ENCODE measurements at places on chromosomes 3 and 15.
A peak's percentile ranks its signal among the peaks of the same experiment; 100 is the strongest.

GRCh38 chr15:39239562-39239961, 341.3 kb upstream of the THBS1 start:
- no peak for DNase-seq

DNA sequence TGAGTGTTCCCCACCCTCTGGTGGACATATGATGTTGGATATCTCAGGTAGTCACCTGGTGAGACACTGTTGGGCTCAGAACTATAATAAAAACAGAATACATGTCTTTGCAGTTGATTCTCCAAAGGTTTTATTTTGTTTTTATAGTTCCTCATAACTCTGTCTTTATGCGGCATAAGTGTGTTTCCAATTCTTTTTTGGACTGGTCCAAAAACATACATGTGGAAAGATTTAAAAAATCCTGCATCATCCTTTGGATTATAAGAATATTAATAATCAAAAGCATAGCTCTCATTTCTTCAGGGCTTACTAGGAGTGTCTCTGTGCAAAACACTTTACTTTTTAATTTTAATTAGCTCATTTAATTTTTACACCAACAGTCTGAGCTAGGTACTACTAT, 71.0 kb upstream of the ANKRD34C start:
- no peak for DNase-seq

DNA sequence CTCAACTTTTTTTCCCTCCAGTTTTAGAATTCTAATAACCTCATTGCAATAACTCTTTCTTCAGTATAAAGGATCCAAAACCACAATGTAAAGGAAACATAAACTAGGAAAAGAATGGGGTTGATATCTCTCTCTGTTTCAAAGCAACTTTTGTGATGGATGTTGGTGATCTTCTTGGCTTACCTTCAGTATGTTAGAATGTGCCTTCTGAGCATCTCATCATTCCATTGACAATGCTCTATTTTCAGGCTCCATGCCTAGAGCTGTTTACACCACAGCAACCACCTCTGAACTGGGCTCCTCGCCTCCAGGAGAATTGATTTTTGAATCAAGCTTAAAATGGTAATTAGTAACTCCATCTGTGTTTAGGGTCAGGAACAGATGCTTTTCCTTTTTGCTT, 6.6 kb downstream of the NLGN1 start:
- no peak for DNase-seq

- no peak for DNase-seq
Observed at GRCh38 chr3:151964743-151965142, 91.3 kb downstream of the SUCNR1 start.

DNA sequence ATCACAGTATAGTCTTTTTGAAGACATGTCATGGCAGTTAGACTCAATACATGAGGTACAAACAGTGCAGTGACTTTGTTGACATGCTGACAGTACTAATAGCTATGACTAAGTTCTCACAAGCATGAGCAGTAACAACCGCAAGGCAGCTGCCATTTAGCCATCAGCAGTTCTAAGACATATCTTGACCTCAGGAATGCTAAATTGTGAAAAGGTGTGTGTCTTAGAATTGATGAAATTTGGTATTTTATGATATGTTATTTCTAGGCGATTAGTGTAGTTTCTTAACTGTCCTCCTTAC, 60.7 kb upstream of the FURIN start:
- no peak for DNase-seq

- no peak for DNase-seq
Observed at GRCh38 chr3:160879859-160880258, 123.8 kb downstream of the PPM1L start.

DNA sequence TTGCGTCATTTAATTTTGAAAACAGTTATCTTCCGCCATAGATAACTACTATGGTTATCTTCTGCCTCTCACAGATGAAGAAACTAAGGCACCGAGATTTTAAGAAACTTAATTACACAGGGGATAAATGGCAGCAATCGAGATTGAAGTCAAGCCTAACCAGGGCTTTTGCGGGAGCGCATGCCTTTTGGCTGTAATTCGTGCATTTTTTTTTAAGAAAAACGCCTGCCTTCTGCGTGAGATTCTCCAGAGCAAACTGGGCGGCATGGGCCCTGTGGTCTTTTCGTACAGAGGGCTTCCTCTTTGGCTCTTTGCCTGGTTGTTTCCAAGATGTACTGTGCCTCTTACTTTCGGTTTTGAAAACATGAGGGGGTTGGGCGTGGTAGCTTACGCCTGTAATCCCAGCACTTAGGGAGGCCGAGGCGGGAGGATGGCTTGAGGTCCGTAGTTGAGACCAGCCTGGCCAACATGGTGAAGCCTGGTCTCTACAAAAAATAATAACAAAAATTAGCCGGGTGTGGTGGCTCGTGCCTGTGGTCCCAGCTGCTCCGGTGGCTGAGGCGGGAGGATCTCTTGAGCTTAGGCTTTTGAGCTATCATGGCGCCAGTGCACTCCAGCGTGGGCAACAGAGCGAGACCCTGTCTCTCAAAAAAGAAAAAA, 1.2 kb downstream of the B2M start:
- DNase-seq, result peak; percentile 20

GRCh38 chr15:72173401-72173800, 24.2 kb downstream of the GRAMD2A start:
- DNase-seq, result no peak

DNA sequence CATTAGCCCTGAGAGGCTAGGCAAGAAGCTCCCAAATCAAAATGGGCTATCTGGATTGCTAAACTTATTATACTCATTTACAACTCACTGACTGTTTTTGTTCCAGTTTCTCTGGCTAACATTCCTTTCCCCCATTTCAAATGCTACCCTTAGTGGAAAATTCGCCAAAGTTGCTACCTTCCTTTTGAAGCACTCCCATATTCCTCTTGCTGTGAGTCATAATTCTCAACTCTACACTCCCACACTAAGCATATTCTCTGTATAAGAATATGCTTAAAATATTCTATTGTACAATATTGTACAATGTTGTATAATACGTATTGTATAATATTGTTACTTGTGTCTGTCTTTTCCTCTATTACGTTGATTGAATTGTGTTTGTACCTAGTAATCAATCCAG, 398.6 kb downstream of the PYDC2 start:
- no peak for DNase-seq

DNA sequence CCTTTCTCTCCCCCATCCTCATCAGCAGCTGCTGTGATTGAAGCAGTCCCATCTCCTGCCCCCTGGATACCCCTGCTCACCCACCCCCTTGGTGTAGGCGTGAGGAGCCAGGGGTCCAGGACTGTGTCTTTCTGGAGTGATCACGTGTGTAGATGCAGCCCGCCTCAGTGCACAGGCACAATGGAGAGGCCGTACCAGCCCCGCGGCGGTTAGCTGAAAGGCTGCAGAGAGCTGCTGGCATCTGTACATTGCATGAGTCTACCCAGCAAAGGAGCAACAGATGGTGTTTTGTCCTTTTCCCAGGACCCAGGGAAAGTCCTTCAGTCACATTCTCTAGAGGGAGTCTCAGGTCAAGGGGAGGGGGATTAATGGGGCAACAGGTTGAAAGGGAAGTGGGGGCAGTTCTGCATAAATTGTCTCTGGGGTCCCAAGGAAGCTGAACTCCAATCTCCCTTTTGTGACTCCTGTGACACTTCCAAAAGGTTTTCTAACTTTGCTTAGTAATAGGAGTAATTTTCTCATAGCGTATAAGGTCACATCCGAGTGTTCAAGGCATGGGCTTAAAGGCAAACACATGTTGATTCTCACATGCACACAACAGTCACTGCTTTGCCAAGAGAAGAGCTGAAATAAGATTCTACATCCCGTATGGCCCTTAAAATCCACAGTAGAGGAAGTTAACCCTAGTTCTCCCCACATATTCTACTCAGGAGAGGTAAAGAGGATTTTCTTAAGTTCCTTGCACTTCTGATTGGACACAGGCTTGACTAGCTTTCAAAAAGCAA, 7.1 kb downstream of the CSPG5 start:
- peak; percentile 39 for DNase-seq

DNA sequence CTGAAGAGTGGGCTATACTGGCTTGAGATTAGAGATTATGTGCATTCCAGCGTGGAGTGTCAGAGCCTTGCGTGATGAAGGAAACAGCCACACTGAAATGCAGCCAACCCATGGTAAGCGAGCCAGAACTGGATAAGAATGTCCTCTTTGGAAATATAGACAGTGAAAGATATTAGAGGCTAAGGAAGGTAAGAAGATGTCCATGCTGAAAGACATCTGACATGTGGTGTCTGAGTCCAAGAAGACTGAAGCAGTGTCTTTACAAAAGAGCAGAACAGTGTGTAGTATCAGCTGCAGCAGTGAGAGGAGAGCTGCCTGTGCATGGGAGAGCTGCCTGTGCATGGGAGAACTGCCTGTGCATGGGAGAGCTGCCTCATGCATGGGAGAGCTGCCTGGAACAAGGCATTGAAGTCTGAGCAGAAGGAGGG, 672.2 kb downstream of the DIPK2A start:
- no peak for DNase-seq

GRCh38 chr3:171157980-171158379, 131.5 kb upstream of the SLC2A2 start:
- DNase-seq, result no peak

- DNase-seq, result no peak
Observed at GRCh38 chr15:69557707-69558409, 105.2 kb downstream of the RPLP1 start.

- no peak for DNase-seq
Observed at GRCh38 chr3:102668247-102668646, 233.4 kb downstream of the ZPLD1 start.

GRCh38 chr15:75994220-75994619, 18.0 kb downstream of the NRG4 start:
- DNase-seq, result no peak

DNA sequence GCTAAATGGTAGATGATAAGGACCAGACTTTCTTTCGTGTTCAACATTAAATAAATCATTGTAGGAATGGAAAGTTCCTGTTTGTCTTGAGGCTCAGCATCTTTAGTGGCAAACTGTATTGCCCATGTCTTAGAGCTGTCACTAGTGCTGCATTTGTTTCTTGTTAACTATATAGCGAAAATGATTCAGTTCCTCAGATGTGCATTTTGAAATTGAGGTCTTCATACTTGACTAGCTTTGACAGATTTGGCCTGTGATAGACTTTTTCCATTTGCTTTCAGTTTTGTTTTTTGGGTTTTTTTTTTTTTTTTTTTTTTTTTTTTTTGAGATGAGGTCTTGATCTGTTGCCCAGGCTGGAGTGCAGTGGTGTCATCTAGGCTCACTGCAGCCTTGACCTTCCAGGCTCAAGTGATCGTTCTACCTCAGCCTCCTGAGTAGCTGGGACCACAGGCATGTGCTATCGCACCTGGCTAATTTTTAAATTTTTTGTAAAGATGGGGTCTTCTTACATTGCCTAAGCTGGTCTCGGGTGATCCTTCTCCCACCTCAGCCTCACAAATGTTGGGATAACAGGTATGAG, 9.5 kb upstream of the RPLP1 start:
- no peak for DNase-seq

DNA sequence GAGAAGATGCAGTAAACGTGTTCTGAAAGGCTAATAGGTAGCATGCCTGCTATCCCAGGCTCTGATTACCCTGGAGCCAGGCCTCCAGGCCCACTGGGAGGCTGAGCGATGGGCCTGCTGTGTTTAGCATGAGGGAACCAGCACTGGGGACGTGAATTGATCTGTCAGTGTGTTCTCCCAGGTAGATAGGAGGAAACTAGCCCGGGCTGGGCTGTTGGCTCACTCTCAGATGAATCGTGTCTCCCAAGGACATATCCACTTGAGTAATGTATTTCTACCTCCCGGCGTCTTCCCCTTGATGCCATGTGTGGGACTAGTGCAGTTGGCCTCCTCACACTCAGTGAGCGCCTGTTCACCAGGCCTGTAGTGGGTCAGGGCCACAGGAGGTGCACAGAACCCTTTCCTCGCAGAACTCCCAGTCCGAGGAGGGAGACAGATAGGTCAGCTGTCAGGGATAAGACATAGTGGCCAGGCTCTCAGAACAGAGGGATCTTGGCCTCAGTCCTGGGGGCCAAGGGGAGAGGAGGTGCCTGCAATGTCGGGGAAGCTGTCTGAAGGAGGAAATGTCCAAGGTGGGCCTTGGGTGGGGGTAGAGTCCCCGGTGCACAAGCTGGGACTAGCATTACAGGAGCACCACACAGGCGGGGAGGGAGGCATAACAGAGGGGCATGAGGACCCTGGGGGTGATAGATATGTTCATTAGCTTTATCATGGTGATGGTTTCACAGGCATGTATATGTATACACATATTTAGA, 111.7 kb downstream of the DNAJB8 start:
- no peak for DNase-seq

GRCh38 chr3:151708868-151709267, 24.9 kb upstream of the AADACL2 start:
- no peak for DNase-seq

- peak; percentile 37 for DNase-seq
Observed at GRCh38 chr15:82571722-82572222, 31.5 kb upstream of the RPS17 start.

DNA sequence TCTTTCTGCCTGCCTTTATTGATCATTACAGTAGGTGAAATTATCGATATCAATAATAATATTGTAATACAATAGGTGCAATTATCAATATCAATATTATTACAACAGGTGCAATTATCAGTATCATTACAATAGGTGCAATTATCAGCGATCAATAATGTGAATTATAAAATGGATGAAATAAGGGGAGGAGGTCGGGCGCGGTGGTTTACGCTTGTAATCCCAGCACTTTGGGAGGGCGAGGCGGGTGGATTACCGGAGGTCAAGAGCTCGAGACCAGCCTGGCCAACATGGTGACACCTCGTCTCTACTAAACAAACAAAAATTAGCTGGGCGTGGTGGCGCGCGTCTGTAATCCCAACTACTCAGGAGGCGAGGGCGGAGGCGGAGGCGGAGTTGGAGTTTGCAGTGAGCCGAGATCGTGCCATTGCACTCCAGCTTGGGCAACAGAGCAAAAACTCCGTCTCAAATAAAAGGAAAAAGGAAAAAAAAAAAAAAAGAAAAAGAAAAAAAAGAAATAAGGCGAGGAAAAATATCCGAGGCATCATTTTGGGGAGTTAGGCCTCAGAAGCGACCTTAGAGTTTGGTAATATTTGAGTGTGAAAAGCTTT, 611 bp upstream of the BNIP2 start:
- peak; percentile 7 for DNase-seq

DNA sequence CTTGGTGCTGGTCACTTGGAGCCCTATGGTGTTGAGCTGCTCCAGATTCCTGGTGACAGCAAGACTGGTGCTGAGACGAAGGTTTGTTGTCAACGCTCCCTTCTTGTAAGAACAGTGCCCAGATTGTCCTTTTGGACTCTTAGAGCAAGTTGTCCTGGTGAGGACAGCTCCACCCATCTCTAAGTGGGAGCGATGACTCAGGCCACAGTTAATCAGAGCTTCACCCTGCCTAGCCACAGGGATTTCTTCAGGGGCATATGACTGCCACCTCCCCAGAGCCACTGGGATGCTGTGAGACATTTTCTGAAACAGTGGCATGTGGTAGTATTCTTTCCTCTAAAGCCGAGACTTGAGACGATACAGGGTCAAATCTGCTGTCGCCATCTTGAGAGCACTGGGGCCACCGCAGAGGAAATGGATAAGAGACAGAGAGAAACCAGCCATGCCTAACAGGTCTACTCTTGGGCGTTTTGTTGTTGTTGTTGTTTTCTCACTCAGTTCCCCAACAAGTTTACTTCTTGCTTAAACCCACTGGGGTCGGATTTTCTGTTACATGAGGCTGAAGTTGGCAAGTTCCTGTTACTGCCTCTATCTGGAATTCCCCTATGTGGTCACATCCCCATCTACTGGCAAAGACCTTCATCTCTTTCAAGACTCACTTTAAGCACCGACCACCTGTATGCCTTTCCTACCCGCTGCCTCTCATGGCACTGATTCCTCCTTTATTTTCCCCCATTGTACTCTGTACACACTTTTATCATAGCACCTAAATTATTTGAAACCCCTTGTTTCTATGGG, 16.0 kb upstream of the PCOLCE2 start:
- no peak for DNase-seq

Data from NCI-H1092 (cell line).